Left colon (tissue), 2 donors: ENCODE measurements at places on chromosomes 11 and 22. TPM values are rescaled to one million over a fixed set of nuclear protein-coding genes. Genes with fewer than 3 reads are reported as not detected.

- peak; percentile 87 for DNase-seq
Measured at GRCh38 chr22:41237707-41238569, 2.8 kb downstream of the CHADL start.

DNA sequence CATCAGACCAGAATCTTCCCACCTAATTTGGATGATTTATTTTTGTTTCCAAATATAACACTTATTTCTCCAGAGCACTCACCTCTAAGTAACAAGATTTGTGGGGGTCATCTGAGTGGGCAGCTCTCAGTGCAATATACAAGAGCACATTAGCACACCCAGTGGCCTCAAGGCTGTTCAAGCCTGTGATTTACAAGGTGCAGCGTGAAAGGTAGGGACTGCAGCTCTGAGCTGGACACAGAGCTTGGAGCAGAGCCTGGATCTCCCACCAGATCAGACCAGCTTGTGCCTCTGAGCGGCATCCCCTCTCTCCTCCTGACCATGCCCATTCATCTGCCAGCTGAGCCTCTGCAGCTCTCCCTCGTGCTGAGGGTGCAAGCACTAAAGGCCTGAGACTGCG is 323.3 kb upstream of the ZC3H12C start:
- no peak for DNase-seq

- no peak for DNase-seq
Measured at GRCh38 chr22:40305625-40306024, 40.7 kb upstream of the ADSL start.

DNA sequence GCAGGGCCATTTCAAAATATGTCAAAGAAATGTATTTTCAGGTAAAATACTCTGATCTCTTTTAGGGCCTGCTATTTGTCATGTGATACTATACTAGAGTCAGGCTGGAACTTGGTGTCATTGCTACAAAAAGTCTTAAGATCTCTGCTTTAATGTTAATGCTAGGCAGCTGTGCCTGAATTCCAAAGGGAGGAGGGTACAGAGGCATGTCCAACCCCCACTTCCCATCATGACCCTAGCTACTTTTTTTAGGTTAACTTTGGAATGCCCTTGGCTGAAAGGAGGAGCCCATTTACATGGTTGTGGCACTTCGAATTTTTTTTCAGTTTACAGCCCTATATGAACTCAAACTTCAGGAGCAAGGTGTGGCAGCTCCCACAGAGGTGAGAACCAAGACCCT is 58.1 kb downstream of the OSBP2 start:
- DNase-seq, result no peak

DNA sequence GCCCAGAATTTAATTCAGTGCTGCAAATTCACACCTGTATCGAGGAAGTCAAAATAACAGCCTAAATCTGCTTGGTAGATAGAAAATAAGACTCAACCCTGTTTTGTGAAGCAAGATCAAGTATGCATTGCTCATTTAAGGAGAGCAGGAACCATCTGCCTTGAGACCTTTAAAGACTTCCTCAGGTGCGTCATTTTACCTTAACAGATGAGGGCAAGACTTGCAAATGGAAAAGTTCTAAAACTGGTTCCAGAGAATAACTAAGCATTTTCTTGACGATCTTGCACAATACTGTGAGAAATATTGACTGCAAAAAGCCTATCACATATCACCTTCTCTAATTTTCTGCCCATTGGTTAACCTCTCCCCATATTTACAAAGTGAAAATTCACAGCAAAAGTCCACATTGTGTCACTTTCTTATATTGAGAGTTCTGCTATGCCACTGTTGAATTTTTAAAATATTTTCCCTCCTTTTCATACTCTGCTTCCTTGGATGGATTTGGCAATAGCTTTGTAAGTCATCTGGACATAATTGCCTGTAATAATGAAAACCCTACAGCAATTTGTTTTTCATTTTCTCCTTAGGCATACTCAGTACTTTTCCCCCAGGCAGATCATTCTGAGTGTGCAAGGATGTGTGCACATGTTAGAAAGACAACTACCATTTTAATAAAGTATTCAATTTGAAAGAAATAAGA is 234.2 kb downstream of the AASDHPPT start:
- DNase-seq, result no peak

DNA sequence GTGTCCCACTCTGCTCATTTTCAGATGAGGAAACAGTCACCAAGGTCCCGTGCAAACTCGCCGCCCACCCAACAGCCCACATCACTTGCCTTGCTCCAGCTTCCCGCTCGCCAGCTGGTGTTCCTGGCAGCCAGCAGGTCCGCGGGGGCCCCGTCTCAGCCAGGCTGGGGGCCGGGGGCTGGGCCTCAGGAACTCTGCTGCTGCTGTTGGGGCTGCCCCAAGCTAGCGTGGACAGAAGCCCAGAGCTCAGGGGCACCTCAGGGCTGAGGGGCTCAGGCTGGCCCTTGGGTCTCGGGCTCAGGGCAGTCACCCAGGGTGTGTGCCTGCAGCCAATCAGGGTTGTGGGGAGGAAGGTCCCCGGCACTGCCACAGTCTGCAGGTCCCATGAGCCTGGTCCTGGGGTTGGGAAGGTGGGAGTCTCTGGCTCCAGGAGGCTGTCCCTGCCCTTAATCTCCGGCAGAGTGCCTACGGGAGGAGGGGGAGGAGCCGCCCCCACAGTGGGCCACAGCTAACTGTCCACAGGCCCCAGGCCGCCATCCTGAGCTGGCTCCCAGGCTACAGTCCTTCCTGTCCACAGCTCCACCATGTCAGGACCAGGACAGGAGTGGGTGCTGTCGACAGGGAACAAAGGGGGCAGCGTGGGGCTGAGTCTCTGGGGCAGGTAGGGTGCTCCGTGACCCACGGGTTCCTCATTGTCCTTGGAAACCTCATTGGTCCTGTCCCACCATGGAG is 65.2 kb downstream of the ARFGAP3 start:
- no peak for DNase-seq

DNA sequence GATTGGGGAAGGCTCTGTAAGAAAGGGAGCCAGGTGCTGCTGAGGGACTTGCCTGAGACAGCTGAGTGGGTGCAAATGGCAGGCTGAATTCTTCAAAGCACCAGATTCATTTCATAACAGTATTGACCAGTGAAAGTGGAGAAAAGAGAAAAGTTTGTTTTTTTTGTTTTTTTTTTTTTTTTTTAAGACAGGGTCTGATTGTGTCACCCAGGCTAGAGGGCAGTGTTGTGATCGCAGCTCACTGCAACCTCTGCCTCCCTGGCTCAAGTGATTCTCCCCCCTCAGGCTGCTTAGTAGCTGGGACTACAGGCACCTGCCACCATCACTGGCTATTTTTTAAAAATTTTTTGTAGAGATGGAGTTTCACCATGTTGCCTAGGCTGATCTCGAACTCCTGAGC is 494.0 kb downstream of the MIAT start:
- DNase-seq, result no peak

DNA sequence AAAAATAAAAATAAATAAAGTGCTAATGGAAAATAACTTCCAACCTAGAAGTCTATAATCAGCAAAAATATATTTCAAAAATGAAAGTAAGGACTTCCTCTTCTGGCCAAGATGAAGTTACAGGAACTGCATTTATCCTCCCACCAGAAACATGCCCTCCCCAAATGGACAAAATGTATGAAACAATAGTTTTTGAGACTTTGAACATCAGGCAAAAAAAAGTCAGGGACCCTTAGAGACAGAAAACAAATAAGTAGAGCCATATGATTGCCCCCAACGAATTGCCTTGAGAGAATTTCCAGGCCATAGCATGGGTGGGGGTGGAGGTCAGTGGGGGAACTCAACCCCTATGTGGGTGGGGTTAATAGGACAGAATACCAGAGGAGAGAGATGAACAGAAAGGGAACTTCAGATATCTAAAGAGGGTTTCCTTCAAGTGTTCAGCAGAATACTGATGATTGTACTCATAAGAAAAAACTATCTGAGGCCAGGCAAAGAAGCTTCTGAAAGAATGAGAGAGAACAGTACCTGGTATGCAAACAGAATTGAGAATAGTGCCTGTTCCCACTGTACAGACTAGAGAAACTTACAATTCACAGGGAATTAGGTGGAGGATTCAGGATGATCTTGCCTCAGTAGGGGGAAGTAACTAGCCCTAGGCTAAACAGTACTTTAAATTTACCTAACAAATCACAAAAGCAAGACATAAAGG is 26.6 kb upstream of the IL10RA start:
- DNase-seq, result no peak

DNA sequence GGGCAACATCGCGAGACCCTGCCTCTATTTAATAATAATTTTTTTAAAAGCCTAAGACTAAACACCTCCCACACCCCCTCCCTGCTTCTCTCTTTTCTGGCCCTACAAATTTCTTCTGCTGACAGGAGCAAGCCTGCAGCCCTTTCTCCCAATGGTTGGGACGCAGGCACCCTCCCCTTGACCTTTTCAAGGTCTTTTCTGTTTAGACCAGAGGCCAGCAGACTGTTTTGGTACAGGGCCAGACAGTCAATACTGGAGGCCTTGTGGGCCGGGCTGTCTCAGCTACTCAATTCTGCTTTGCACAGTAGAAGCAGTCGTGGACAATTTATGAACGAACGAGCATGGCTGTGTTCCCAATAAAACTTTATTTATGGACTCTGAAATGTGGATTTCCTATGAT is 92.3 kb downstream of the SCN3B start:
- DNase-seq, result no peak

- DNase-seq, result no peak
Measured at GRCh38 chr11:36407356-36407755, 102.7 kb downstream of the TRAF6 start.

GRCh38 chr11:35862666-35863065 is 81.2 kb upstream of the LDLRAD3 start:
- no peak for DNase-seq

DNA sequence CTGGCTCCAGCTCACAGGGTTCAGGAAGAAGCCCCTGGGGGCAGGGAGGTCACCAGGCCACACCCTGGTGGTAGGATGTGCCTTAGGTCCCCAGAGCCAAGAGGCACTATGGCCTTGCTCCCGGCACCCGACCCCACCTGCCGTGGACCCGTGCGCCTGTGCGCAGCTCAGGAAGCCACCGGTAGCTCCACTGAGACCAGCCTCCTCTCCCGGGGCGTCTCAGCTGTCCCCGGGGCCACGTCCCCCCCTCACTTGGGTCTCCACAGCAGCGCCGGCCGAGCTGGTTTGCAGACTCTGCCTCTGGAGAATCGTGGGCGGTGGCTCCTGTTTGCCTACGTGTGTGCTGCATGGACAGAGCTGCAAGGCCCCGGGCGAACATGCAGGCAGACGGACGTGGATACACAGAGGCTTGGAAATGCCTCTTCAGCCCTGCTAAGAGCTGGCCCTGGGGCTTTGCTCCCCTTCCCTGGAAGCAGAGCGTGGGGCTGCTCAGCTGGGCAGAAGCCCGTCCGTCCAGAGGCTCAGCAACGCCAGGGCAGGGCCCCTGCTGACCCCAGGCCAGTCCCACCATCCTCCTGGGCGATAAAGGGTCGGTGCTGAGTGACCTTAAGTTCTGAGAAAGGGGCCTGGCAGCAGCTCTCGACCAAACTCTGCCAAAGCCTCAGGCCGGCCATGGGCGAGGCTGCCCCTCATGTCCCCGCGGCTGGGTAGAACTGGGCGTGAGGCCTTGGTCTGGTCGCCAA is 15.3 kb upstream of the MUC5B start:
- DNase-seq, result peak; percentile 22

GRCh38 chr11:34208266-34209135 is 103.1 kb downstream of the NAT10 start:
- DNase-seq, result no peak

- no peak for DNase-seq
Measured at GRCh38 chr22:34057726-34058125, 137.4 kb upstream of the LARGE1 start.

- DNase-seq, result no peak
Measured at GRCh38 chr22:44461614-44462013, 36.4 kb downstream of the RTL6 start.

- DNase-seq, result no peak
Measured at GRCh38 chr11:101082813-101083212, 46.8 kb downstream of the PGR start.

- no peak for DNase-seq
Measured at GRCh38 chr11:95078526-95078925, 11.1 kb upstream of the ENDOD1 start.

The LGR4 gene
- total RNA-seq, result 125 TPM

The DSCAML1 gene
- total RNA-seq, result 8.6 TPM

The PARVG gene
- 8.4 TPM for total RNA-seq

The C11orf86 gene
- total RNA-seq, result 82.9 TPM

The P2RX6 gene
- 1.5 TPM for total RNA-seq

The ELFN2 gene
- not detected for total RNA-seq

The C1QTNF5 gene
- 6.9 TPM for total RNA-seq

The DYNC2H1 gene
- 3.6 TPM for total RNA-seq

The RAG2 gene
- total RNA-seq, result not detected
